ENCODE measurements at places on chromosomes 4 and X.

DNA sequence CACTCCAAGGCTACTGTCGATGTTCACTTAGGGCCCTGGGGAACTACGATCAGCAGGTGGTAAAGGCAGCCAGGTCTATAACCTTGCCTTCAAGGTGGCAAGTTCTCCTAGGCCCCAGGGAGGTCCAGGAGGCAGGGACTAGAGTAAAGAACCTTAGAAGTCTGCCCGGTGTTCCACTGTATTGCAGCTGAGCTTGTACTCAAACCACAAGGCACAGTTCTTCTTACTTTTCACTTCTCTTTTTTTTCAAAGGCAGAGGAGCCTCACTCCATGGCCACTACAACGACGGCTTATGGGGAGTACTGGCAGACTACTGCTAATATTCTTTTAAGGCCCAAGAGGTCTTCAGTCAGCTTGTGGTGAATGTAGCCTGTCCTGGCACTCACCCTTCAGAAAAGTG, 78.8 kb upstream of the GPR174 start:
- DNase-seq = no peak

DNA sequence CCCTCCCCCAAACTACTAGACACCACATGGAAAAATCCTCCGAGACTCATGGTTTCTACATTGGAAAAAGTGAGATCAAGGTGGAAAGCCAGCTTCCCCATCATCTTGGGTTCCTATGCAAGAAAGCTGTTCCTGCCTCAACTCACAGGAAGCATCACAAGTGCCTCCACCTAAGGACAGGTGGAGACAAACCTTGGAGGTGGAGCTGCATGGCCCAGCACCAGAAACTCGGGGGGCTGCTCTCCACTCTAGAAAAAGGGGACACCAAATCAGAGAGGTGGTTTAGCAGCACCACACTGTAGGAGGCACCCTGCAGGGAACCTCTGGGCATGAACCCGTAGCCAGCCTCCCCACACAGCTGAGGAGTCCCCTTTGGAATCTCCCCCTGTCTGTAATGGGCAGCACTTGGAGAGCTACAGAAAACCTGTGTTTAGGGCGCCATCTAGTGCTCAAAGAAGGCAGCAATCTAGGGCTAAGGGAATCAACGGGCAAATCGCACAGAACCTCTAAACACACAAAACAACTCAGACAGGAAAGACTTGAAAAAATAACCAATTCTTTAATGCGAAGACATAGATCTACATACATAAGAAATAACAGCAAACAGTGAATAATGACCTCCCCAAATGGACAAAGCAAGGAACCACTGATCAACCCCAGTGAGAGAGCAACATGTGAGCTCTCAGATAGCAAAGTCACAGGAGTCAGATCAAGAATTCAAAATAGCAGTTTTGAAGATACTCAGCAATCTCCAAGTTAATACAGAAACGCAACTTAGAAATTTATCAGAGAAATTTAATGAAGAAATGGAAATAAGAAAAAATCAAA, 37.0 kb upstream of the ZBTB33 start:
- DNase-seq = peak; percentile 16

DNA sequence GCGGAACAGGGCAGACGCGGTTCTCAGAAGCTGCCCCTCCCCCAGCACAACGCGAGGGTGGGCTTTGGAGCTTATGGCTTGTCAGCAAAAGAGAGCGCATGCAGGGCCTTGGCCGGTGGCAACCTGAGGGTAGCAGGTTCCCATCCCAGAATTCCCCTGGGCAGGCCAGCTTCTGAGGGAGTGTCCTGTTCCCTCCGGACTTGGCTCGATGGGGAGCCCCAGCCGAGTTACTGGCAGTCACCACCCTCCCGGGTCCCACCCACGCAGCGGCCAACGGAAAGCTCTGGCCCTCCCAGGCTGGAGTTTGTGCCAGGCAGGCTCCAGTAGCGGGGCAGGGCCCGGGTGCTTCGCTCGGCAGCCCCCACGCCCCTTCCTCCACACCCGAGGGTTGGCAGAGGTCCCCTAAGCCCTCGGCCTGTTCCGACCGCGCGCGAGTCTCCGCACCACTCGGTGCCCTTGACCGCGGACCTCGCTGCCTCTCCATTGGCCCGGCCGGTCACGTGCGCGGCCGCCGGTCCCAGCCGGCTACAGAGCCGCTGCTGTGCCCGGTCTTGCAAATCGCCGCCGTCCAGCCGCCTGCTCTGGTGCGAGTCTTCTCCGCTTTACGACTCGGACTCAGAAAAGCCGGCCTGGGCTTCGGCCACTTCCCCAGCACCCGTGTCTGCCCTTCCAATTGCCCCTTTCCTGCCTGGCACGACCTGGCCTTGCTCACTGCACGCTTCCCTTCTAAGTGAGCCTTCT, 20.9 kb upstream of the MTM1 start:
- DNase-seq = no peak

- no peak for DNase-seq
Measured at GRCh38 chrX:30278365-30278764, 30.8 kb downstream of the NR0B1 start.

DNA sequence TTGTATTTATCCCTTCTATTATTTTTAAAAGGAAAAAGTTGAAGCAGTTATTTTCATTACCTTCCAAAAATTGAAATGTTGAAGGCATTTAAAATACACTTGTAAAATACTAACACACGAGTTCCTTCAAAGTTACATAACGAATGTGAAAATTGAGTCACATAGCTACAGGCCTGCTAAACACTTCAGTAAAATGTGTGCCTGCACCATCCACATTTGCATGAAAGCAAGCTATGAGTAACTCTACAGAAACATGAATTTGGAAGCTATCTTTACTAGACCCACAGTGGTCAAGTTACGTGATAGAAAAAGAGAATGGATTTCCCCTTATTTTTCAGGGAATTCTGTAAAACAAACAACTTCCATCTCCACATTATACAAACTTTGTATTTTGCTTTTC, 1148.8 kb upstream of the PCDH7 start:
- DNase-seq = no peak

- DNase-seq = no peak
Measured at GRCh38 chrX:72046447-72046846, 85.3 kb downstream of the RTL5 start.

GRCh38 chr4:167088115-167088514, 146.2 kb downstream of the SPOCK3 start:
- DNase-seq = no peak

Data from stimulated activated CD4-positive, alpha-beta T cell treated with anti-CD3 and anti-CD28 coated beads, Interleukin-15, amount 100 ng/mL, for 48 hours (primary cell).